ENCODE measurements at places on chromosomes 11 and 22. TPM values are rescaled to one million over a fixed set of nuclear protein-coding genes. Genes with fewer than 3 reads are reported as not detected.

- DNase-seq = no peak
Measured at GRCh38 chr11:120532082-120532831, 20.7 kb downstream of the GRIK4 start.

- DNase-seq = no peak
Measured at GRCh38 chr11:12999597-12999996, 9.5 kb upstream of the RASSF10 start.

DNA sequence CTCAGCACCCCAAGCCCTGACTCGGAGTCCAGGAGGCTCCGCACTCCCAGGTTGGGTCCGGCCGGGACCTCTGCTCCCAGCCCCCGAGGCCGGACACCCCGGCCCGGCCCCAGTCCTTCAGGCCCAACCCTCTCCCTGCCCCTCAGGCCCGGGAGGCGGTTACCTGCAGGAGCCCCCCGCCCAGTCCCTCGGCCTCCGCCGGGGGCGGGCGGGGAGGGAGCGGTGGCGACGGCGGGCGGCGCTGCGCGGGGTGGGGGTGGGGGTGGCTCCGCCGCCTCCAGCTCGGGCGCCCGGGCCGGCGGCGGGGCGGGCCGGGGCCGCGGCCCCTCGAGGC lies 310 bp downstream of the TCF20 start:
- DNase-seq = no peak

- no peak for DNase-seq
Measured at GRCh38 chr11:10519630-10520029, 21.4 kb downstream of the RNF141 start.

- DNase-seq = no peak
Measured at GRCh38 chr22:25072406-25072805, 119.9 kb downstream of the KIAA1671 start.

DNA sequence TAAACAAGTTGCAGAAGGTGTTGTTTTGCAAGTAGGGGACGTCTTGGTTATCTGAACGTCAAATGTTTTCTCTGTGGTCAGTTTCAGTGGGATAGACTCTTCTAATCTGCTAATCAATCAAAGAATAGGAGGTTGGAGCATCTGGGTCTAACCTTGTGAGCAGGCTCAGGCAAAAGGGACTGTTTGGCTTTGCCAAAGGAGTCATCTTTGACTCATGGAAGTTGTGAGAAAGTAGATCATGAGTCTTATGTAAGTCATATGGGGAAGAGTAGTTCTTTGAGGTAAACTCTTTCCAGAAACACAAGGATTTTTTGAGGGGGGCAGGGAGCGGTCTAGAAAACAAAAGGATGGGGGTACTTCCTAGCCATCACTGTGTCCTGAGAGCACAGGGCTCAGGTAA lies 27.1 kb upstream of the TOP3B start:
- DNase-seq = no peak

DNA sequence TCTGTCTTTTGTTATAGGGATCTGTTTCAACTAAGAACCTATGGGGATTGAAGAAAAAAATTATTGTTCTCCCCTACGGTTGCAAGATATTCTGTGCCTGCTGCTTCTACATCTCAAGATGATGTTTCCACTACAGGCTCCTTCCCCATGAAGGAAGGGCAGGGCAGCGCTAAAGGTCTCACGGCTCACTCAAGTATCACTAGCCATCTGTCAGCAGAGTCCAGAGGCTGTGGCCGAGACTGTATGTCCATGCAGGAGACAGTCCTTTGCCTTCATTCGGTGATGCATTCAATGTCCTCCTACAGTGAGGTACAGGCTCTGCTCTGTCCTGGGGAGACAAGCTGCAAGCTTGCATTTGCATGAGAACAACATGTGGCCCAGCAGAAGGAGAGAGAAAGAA lies 518.0 kb downstream of the OPCML start:
- DNase-seq = no peak

GRCh38 chr11:64750361-64751054 lies 6.6 kb upstream of the RASGRP2 start:
- DNase-seq = no peak

- peak; percentile 96 for DNase-seq
Measured at GRCh38 chr22:23069502-23070357, 589 bp upstream of the GNAZ start.

DNA sequence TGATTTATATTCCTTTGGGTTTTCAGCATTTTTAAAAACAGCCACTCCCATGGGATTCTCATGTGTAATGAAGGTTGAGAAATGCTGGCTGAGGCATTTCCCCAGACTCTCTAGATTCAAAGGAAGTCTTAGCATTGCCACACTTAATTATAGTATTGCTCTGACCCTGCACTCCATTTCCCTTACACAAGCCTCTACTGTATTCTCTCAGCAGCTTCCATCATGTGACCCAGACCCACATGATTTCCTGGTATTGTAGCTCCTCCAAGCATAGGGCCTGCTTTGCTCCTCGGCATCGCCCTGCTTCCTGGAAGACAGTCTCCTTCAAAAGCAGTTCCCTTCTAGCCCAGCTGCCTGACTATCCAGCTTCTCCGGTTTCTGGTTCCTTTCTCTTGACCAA lies 261.5 kb downstream of the LARGE1 start:
- DNase-seq = peak; percentile 61

DNA sequence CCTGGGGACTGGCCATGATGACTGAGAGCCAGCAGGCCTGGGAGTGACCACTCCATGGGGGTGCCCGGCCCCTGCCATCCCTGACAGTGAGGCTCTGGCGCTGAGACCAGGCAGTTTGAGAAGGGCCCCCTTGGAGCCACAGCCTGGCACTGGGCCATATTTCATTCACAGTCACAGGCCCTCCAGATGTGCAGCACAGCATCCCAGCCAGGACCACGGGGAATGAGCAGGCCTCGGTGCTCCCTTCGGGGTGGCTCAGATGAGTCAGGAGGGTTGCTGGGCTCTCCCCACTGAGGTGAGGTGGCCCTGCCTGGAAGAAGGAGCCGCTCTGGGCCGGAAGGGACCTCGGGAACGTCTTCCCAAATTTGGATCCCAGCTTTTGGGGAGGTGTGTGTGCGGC lies 53.0 kb downstream of the GRAMD4 start:
- no peak for DNase-seq

- DNase-seq = peak; percentile 93
Measured at GRCh38 chr11:12680246-12680939, 6.2 kb downstream of the TEAD1 start.

GRCh38 chr22:30348809-30349208 lies 7.9 kb downstream of the SF3A1 start:
- no peak for DNase-seq

DNA sequence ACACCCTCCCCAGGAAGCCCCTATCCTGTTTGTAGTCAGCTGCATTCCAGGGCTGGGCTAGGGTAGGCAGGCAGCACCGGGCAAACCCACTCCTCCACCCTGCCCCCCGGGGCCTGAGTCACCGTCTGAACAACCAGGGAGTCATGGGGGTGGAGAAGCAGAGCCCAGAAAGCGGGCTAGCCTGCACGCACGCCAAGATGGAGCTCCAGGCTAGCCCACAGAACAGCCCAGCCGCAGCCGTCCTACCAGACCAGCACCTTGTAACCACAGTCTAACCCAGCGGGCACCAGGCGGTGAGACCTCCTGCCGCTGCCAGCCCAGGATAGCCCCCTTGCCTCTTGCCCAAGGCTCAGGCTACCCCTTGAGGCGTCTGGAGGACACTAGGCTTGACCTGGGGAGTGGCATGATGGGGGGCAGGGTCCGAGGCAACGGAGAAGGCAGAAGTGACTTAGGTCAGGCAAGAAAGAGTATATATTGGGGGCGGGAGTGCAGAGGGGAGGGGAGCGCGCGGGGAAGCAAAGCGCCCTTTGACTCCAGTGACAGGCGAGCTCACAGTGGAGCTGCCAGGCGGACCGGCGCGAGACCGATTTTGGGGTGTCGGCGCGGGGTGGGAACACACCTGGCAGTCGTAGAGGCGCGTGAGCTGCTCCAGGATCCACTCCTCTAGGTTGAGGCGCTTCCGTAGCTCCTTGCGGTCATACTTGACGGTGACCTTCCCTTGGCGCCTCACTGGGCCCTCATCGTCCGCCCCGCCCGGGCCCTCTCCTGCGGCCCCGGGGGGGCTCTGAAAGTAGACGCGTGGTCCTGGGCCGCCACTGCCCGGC lies 734 bp downstream of the PPP1R14B start:
- DNase-seq = peak; percentile 80

GRCh38 chr11:95700471-95700817 lies 89.1 kb downstream of the FAM76B start:
- DNase-seq = no peak

GRCh38 chr11:112881461-112881860 lies 79.8 kb upstream of the NCAM1 start:
- DNase-seq = peak; percentile 84

DNA sequence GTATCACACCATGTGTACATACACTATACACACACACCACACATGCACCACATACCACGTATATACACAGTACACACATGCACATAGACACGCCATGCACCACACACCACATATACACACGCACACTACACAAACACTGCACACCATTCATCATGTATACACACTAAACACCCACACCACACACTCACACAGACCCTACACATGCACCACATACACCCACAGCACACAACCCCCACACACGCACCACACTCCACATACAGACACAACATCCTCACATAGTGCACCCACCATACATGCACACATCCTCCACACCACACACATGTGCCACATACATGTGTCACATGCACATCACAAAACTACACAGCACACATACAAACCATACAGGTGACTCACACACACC lies 397.1 kb downstream of the TBC1D22A start:
- DNase-seq = no peak

GRCh38 chr11:127844876-127845275 lies 742.5 kb downstream of the ETS1 start:
- DNase-seq = no peak

- DNase-seq = no peak
Measured at GRCh38 chr11:35735903-35736302, 73.3 kb downstream of the TRIM44 start.

GRCh38 chr22:44599500-44600140 lies 101.6 kb upstream of the RTL6 start:
- DNase-seq = no peak

DNA sequence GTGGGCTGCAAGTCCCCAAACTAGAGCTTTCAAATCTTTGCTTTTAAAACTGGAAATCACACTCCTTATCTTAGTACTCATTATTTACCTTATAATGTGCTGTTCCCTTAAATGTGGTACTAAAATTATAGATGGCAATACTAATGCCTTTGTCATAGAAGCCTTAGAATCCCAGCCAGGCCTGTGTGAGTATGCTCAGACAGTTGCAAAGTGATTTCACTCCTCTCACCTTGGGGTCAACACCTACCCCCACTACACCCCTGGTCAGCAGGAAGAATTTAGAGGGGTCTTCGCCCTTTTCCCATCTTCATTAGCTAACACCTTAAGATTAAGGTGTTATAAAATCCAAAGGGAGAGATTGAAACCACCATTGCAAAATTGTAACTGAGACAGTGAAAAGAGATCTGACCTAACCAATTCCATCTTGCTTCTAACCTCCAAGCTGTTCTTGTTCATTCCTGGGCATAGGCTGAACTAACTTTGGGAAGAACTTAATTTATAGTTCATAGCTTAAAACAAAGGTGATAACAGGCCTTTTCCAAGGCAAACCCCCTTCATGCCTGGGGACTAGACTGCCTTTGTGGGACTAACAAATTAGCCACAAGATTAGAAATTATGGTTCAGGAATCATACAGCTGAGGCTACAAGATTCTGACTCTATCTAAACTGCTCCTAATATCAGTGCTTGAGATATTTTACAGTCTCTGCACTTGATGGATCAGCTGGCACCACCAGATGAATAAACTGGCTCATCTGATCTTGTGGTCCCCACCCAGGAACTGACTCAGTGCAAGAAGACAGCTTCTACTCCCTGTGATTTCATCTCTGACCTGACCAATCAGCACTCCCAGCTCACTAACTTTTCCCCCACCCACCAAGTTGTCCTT lies 10.4 kb upstream of the MRPL17 start:
- no peak for DNase-seq

- DNase-seq = peak; percentile 76
Measured at GRCh38 chr11:29343465-29344333, 673.1 kb downstream of the KCNA4 start.

DNA sequence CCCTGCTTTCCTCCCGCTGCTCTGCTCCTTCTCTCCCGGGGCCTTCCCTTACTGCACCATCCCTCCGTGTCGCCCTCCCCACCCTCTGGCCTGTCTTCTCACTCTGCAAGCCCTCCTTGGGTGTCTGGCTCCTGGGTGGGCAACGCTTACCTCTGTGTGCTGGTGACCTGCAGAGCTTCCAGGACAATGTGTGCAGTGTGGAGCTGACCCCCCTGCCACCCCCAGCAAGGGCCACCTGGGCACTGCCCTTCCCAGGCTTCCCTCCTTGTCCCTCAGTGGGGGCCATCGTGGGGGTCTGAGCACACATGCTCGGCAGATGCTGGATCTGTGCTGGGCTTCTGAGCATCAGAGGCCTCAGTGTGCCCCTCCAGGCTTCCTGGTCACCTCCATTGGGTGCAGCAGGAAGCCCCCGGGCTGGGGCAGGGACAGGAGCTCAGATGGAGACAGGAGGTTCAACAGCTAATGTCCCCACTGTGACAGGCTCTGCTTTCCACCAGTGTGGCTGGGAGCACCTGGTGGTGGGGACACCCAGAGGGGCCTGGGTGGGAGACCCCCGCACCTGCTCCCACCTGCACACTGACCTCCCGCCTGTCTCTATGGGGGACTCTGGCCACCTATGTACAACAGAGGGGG lies 7.8 kb upstream of the BRSK2 start:
- peak; percentile 20 for DNase-seq

Gene SHANK3
- total RNA-seq = 19.3 TPM

Gene PGA5
- not detected for total RNA-seq

Gene OR52I2
- not detected for total RNA-seq

Gene NLRP6
- 0.11 TPM for total RNA-seq

Gene CBX6
- total RNA-seq = 36.1 TPM

Gene PLAAT2
- 0.73 TPM for total RNA-seq

Gene OR6M1
- total RNA-seq = not detected

Gene MPZL3
- 1.8 TPM for total RNA-seq

Gene ZP1
- not detected for total RNA-seq
